ENCODE measurements at places on chromosomes 6 and 20.

GRCh38 chr6:88105741-88106340 is 58.2 kb downstream of the SPACA1 start:
- no peak for DNase-seq

DNA sequence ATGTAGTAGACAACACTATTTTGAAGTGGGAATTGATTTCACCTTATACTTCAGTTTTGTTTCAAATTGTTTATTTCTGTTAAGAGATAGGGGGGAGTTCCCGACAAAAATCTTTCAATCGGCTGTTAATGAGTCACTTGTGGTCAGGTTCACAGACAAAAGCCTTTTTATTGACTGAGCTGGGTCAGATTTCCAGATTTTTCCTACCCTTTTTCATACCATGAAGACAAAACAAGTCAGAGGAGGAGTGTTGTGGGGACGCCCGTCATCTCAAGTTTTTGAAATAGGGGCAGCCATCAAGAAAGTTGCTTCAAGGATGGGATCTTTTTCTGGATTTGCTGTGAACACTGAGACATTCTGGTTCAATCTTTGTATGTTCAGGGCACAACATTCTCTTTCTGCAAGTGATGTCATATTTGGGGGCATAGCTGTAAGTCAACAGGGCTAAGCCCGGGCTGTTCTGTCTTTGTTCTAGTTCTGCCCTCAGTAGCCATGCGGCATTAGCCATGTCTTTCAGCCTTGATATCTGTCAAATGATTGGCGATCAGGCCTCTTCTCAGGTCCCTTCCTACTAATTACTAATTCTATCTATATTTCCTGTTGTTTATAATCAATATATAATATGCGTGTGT is 496.0 kb upstream of the MARCKS start:
- no peak for DNase-seq

DNA sequence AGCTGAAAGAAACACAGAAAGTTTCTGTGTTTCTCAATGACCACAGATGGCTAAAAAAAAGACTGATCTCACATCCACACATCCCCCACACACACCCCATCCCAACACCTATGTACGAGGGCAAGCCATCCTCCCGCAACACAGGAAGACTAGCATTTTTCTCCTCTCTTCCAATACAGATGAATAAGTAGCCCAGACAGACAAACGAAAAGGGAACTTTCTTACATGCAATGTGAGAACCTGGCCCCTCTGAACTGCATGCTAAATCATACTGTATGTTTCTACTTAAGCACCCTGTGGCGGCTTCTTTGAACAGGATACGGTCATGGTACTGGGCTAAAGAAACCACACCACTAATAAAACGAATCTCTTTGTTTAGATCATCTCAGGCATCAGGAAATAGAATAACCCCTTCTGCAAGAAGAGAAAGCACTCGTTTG is 116.2 kb downstream of the GMDS start:
- DNase-seq = no peak

- no peak for DNase-seq
Observed at GRCh38 chr20:40967700-40968099, 60.9 kb upstream of the TOP1 start.

- no peak for DNase-seq
Observed at GRCh38 chr6:116208056-116208785, 45.7 kb downstream of the TSPYL4 start.

GRCh38 chr6:93293872-93294271 is 125.5 kb downstream of the EPHA7 start:
- DNase-seq = no peak

GRCh38 chr6:90720404-90720803 is 133.5 kb upstream of the MAP3K7 start:
- no peak for DNase-seq
